Urothelium cell line (cell line): ENCODE measurements at places on chromosomes 2 and 18.

DNA sequence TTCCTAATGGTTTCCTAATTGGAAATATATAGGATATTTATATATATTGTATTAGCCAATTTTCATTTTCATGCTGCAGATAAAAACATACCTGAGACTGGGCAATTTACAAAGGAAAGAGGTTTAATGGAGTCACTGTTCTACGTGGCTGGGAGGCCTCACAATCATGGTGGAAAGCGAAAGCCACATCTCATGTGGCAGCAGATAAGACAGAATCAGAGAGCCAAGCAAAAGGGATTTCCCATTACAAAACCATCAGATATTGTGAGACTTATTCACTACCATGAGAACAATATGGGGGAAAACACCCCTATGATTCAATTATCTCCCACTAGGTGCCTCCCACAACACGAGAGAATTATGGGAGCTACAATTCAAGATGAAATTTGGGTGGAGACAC lies 242.5 kb upstream of the NETO1 start:
- no peak for DNase-seq

DNA sequence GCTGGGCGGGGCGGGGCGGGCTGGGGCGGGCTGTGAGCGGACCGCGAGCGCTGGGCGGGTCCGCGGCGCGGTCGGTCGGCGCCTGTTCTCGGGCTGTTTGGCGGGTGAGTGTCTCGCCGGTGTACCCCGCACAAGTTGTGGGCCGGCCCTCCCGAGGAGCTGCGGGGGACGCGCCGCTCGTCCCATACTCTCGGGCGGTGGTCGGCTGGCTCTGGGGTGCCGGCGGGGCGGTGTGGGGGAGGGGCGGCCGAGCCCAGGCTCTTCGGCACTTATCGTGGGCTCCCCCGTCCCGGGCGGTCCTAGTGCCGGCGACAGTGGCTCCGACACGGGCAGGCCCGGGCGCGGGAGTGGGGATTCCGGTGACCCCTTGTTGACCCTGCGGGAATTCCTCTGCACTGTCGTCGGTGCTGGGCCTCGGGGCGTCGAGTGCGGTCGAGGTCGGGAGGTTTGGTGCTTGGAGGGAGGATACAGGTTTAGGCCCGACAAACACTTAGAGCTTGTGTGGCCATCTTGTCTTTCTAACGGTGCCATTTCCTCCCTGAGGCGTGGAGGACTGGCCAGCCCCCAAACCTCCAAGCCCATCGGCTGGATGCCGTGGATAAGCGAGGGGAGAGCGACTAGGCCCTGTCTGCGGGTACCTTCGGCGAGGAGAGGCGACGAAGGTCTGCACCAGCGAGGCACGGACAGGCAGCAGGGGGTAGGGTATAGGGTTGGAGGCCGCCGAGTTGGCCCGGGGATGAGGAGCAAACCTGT lies at the start of gene SEPTIN2:
TSS of gene SEPTIN2 (plus strand) at position 47 of the 753 bp plus-strand sequence. CDS start 8,308 bp downstream, outside the sequence.
- DNase-seq = no peak

DNA sequence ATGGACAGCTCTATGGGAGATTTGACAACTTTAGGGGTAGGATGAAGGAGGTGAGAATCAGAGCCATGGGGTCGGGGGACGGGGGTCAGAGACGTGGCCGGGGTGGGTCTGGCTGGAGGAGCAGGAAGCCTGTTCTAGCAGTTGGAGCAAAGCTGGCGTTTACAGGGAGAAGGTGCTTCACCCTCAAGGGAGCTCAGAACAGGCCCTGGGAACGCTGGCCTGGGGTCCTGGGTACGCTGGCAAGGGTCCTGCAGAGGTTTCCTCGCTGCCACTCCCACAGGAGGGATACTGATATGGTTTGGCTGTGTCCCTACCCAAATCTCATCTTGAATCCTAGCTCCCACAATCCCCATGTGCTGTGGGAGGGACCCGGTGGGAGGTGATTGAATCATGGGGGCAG lies 205.0 kb upstream of the ARL4C start:
- no peak for DNase-seq

GRCh38 chr2:257429-257828 lies 6.4 kb downstream of the SH3YL1 start:
- DNase-seq = no peak

- DNase-seq = no peak
These were observed 2.6 kb upstream of the WDFY1 start for GRCh38 chr2:223947711-223948205.

DNA sequence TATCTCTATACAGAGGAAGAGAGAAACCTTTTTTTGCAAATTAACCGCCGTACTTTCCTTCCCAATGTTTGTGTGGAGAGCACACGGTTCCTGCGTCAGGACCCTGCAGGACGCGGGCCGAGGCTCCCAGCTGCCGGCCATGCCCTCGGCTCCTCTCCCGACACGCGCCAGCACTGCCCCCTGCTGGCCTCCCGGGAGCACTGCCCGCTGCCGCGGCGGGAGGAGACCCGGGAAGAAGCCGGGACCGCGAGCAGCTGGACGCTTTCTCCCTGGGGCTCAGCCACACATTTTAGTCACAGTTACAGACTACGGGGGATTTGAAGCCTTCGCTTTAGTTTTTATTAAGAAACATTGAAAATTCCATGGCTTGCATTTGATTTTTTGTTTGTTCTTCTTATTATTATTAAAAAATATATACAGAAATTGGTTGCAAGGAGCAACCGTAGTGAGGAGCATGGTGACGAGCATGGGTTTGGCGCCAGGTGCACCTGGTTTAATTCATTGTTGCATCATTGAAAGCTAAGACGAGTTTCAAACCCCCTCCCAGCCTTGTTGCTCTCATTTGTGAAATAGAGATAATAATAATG lies 401.2 kb downstream of the GALR1 start:
- DNase-seq = peak; percentile 92
